Stimulated activated CD4-positive, alpha-beta T cell treated with anti-CD3 and anti-CD28 coated beads, Interleukin-1b, Interleukin-23, amount 100 ng/mL, for 1 hour (primary cell): ENCODE measurements at places on chromosomes 6 and 20.

- no peak for DNase-seq
These were observed 4.1 kb upstream of the AIF1 start for GRCh38 chr6:31610968-31611367.

GRCh38 chr6:104814743-104815142 lies 45.0 kb downstream of the HACE1 start:
- DNase-seq: no peak

DNA sequence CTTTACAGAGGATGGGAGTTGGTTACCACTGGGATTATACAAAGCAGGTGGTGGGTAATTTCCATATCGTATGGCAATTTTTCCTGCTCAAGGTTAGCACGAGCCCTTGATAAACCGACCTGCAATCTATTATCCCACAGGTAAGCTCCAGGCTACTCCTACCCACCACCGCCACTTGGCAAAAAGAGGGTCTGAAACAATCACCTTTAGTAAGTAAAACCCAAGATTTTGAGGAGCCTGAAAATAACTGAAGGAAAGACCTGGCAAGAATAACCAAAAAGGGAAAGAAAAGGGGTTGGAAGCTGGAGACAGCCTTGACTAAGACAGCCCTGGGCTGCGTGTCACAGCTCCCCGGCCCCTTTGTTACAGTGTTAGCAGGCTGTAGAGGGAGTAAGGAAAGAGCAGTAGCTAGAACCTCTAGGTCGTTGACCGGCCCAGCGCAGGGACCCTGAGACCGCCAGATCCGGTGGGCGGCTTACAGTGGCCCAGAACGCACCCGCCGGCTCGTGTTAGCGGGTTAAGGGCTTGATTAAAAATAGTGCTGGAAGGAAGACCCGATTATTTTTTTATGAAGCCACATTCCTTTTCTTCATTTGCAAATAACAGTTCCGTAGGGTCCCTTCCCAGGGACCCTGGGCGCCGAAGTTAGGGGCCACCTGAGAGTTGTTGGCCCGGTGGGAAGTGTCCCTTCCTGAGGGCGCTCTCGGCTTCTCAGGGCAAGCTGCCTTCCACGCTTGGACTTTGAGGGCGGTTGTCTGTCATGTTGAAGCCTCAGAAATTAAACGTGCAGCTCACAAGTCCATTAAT lies 30.5 kb downstream of the TFAP2B start:
- no peak for DNase-seq

DNA sequence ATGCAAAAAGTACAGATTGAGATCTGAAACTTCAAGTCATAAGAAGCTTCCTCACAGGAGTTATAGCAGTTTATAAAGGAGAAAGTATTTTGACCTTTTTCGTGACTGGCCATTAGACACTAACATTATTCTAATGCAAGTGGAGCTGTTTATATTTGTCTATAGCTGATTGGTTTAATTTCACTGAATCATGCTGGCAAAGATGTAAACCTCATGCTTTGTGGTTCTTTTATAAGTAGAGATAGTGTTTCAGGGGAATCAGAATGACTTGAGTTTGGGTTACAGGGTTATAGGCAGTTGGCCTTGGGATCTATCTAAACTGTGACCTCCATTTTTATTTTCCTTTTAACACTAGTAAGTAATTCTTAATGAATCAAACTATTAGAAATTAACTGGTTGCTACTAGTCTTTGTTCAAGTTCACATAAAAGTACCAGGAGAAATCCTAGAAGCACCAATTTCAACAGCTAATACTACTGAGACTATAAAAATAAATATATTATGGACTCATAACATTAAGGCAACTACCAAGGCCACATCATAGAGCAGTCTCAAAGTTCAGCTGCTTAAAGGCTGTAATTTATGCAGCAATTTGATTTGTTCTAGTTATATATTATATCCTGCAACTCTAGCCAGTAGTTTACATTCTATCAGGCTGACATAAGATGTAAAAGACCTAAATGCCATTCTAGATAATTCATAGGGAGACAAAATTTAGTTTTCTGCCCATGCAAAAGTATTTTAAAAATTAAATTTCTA lies 94.0 kb downstream of the RNGTT start:
- no peak for DNase-seq

DNA sequence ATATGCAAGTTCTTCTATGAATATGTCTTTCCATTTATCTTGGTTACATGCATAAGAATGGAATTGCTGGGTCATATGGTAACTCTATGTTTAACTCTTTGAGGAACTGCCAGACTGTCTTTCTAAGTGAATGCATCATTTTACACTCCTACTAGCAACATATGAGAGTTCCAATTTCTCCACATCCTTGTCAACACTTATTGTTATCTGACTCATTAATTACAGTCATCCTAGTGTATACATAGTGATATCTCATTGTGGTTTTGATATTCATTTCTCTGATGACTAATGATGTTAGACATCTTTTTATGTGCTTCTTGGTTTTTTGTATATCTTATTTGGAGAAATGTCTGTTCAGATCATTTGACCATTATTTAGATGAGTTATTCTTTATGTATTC lies 96.7 kb upstream of the LAMP5 start:
- DNase-seq: no peak

- DNase-seq: no peak
These were observed 10.3 kb downstream of the ZNF337 start for GRCh38 chr20:25686081-25687067.

GRCh38 chr6:35191889-35192288 lies 21.9 kb upstream of the SCUBE3 start:
- DNase-seq: no peak

GRCh38 chr6:168876956-168877355 lies 376.7 kb downstream of the THBS2 start:
- DNase-seq: no peak

DNA sequence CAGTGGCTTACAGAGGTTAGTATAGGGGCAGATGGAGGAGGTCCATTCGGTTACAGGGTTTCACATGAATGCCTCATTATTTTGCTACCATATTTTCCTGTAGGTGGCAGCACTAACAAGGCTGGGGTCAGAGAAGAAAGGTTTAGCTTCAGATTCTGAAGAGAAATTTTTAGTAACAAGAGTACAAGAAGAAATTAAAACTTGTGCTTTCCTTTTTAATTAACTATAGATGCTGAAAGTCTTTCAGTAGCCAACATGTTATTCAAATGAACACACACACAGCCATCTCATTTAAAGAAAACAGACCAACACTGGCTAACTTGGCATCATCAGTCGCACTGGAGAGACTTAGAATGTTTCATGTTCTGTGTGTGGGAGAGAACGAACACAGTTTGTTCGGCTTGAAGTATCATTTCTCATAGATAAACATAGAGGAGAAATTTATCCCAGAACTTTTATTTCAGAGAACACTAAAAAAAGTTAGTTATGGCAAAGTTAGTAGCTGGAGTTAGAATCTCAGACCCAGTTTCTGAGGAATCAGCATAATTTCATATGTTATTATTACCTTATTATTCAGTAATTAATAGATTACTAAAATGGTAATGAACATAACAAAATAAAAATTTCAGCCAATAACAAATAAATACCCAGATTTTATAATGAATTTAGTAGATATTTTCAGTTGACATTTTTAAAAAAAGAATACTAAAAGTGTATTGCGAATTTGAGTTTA lies 314.0 kb upstream of the RSPO3 start:
- no peak for DNase-seq

- DNase-seq: no peak
These were observed 7.3 kb upstream of the RNF24 start for GRCh38 chr20:4022386-4023286.

DNA sequence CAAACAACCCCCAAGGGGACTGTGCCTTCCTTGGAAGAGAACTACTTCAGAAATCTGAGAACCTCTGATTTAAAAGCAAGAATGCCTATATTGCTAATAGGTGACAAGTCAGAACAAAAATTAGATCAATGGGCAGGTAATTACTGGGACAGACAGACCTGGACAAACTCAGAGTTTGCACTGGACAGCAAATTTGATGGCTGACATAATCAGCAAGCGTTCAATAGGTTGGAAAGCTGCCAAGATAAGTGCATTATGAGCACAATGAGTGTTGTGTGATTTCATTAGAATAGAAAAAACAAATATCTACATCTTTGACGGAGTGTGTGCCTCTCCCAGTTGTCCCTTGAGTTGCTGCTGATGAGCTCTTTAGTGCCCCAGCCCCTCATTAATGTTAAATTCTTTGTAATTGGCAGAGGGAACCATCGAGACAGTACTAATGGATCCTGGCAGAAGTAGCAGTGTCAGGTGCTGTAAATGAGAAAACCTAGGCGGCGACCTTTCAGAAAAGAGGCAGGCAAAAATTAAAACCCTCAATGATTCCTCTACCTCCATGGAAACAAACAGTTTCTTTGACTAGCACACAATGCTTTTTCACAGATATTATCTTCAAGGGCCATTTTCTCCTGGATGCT lies 116.5 kb upstream of the COL21A1 start:
- no peak for DNase-seq

- no peak for DNase-seq
These were observed 24.4 kb downstream of the QKI start for GRCh38 chr6:163438940-163439335.

DNA sequence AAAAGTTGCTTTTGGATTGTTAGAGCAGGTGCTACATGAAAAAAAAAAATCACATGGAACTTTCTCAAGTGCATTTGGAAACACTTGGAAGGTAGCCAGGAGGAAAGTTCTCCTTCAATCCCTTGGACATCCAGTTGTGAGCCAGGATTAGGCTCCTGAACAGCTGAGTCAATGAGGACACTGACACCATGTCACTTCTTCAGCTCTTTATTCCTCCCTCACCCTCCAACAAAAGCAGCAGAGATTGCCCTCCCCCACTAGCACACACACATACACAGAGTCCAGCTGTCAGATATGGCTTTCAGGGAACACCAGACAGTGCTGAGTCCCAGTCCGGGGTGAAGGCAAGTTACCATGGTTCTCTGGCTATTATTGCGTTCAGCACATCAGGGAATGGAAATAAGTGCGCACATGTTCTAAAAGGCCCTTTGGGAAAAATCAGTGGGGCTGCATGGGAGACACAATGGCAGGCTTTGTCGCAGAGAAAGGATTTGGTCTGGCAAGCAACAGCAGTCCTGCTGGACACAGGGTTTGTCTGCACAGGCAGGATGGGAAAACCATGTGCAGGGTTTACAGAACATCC lies 124.7 kb upstream of the MARCKS start:
- no peak for DNase-seq

GRCh38 chr6:90227213-90227612 lies 69.4 kb downstream of the BACH2 start:
- DNase-seq: no peak

DNA sequence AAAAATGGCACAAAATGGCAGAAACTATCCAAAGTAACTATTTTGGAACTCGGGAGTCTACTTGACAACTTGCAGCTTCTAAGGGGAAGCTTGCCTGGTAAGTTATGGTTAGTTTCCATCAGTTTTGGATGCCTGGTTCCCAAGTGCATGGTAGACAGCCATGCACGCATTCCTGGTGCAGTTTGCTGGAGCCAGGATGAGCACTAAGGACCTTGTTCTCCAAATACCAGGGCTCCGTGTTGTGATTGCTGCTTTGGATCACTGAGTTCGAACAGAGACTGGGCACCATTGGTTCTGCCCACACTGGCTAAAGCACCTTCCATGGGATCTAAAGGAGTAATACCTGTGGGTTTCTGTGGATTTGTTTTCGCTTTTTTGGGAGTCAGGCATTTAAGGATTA lies 103.7 kb downstream of the FAM120B start:
- DNase-seq: no peak

DNA sequence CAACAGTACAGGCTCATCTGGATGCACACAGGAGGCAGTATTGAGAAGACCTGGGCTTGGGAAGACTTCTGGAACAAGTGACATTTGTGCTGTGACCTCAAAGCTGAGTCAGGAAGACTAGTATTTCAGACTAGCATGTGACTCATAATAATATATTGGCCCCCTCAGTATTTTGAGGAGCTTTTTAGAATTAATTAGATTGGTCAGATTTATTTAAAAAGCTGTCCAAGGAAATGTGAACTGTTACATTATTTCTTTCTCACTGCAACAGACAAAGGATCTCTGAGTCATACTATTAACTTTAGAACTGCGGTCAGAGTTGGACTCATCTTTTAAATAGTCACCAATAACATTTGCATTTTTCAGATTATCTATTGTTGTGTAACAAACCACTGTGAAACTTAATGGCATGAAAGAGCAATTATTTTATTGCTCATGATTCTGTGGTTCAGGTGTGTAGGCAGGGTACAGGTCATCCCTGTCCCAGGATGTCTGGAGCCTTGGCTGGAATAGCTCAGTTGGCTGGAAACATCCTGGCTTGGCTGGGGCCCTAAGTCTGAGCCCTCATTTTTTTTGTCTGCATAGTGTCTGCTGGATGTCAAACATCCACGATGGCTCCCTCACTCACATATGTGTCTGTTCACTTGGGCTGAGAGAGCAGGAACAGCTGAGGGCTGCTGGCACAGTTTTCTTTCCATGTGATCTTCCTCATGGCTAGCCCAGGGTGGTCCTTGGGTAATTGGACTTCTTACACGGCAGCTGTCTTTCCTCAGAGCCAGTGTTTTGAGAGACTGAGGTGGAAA lies 46.9 kb downstream of the MAP3K4 start:
- DNase-seq: no peak
